Renal cortex interstitium (tissue), 15 donors: ENCODE measurements at places on chromosomes 16 and 17. TPM values are rescaled to one million over a fixed set of nuclear protein-coding genes. Genes with fewer than 3 reads are reported as not detected.

DNA sequence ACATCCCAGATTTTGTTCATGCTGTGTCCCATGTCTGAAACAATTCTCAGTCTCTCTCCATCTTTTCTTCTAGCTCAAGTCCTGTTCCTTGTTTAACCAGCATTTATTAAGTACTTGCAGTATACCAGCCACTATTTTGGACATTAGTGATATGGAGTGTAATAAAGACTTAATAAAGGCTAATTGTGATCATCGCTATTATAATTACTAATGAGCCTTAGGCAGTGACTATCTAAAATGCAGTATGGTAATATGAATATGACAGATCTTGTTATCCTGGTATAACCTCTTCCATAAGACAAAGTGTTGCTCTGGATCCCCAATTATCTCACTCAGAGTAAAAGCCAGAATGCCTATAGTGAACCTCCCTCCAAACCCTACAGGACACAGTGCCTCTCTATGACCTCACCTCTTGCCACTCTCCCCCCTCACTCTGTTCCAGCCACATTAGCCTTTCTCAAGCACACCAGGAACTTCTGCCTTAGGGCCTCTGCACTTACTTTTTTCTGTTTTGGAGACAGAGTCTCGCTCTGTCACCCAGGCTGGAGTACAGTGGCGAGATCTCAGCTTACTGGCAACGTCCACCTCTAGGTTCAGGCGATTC, 1.8 kb upstream of the FLOT2 start:
- DNase-seq = no peak

DNA sequence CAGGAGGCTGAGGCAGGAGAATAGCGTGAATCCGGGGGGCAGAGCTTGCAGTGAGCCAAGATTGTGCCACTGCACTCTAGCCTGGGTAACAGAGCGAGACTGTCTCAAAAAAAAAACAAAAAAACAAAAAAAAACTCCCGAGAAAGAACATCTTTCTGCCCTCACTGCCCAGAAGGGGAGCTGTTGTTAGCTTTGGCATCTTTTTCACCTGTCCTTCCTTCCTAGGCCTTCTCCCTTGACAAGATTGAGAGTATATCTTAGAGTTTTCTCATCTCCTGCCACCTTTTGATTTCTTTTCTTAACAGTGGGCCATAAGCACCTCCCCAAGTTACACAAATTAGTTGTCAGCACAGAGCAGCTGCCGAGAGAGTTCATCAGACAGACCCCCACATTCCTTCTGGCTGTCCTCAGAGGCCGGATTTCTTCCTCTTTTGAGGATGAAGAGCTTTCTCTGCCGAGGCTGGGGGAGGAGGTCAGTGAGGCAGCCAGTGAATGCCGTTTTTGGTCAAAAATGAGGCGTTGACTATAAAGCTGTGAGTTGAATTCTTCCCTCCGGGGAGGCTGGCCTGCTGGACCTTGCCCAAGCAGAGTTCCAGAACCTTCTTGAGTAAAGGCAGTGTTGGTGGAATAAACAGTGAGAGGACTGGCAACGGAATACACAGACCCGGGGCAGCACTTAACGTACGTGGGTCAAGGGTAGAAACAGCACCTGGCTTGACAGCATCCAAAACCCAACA, 127.0 kb downstream of the ABCC6 start:
- DNase-seq = no peak

- no peak for DNase-seq
These were observed 540.1 kb upstream of the PSMD7 start for GRCh38 chr16:73756289-73757178.

DNA sequence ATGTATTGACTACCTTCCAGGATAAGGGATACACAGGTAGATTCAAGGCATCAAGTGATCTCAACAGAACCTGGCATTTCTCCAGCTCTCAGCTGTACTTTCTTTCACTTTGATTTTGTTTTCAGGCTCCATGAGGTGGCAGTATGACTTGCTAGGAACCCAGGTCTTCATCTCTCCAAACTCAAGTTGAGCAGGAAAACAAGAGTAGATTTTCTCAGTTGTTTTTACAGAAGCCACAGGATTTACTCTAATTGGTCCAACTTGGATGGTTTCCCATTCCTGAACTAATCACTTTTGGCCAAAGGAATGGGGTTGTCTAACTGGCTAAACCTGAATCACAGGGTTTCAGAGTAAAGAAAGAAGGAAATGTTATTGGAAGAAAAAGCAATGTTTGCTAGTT, 146.6 kb downstream of the TRIM37 start:
- DNase-seq = no peak

DNA sequence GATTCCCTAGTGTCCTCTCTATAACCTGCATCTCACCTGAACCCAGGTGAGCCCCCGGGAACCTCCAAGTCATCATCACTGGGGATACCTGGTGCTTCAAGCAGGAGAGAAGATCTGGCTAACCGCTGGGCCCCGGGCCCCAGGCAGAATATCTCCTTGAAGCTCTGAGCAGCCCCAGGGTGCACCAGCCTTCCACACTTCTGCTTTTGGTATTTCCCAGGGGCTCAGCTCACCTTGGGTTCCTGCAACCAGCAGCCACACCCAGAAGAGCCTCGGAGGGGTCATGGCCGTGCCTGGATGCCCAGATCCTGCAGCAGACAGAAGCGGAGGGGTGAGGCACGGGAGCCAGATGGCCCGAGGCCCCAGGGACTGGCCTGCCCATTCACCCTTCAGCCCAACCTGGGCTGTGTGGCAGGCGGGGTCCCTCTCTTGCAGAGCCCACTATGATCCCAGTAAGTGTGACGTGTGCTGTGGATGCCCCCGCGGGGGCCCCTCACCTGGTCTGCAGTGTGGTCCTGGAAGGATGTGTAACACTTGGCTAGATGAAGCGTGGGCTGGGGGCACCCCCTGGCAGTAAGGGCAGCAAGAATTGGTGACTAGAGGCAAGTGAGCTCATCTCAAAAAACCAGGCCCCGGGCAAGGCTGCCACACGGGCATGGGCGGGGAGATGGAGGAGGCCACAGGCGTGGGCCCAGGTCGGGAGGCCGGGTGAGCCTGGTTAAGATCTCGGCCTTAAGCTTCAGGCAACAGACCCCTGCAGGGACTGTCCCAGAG, 2.6 kb downstream of the LGALS3BP start:
- no peak for DNase-seq

DNA sequence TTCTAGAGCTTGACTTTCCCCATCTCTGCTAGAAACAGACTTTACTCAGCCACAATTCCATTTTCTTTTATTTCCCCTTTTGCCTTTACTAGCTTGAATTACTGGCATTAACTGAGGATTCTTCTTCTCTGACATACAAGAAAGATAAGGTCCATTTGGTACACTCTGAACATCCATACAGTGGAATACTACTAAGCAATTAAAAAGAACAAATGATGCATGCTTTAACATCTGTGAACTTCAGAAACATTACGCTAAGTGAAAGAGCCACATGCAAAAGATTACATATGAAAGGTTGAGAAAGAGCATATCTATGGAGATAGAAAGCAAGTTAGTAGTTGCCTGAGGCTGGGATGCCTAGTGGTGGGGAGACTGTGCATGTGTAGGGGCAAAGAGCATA, 130.9 kb downstream of the PPM1E start:
- DNase-seq = no peak

- no peak for DNase-seq
These were observed 24.8 kb upstream of the ASGR2 start for GRCh38 chr17:7139400-7139799.

DNA sequence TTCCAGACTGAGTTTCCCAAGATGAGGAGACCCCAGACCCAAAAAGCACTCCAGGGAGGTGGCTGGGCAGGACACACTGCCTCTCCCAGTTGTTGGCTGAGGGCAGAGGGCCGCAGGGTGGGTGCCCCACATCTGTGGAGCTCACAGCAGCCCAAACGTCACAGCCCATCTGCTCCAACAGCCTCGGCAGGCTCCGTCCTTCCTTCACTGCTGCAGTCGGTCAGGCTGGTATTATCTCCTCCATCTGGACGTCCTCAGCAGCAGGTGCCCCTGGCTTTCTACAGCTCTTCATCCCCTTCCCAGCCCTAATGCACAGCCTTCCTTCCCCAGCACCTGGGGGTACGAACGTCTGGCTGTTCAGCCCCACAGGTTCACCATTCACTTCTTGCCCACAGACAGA, 55.2 kb downstream of the PRMT7 start:
- no peak for DNase-seq

DNA sequence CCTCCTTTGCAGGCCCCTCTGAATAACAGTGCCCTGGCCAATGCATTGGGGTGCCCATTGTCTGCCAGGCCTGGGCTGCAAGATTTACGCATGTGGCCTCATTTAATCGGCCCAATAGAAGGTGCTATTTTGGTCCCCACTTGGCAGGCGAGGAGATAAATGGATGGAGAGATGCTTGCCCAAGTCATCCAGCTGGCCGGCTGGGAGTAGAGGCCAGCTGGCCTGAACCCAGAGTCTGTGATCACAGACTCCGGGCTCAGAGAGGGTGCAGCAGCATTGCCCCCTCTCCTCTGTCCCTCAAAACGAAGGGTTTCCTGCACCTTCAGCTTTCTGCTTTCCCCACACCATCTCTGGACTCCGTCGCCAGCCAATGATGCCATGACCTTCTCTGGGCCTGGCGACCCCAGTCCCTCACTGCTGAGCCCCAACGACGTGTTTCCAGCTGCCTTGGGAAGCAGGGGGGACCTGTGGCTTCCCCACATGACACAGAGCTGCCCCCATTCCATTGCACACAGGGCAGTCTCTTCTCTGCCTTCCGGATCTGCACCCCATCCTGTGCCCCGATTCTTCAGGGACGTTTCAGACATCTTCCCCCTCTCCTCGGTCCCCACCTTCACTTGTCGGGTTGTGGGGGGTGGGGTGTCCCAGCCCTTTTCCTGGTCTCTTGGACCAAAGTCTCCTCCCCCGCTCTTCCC, 3.5 kb upstream of the ADGRG1 start:
- DNase-seq = no peak

GRCh38 chr16:5837007-5837670, 739.5 kb upstream of the EEF2KMT start:
- no peak for DNase-seq

GRCh38 chr16:1155353-1156054, 2.6 kb downstream of the CACNA1H start:
- no peak for DNase-seq

GRCh38 chr16:54164789-54165173, 121.8 kb downstream of the IRX3 start:
- no peak for DNase-seq

- DNase-seq = no peak
These were observed 79.7 kb upstream of the BRD7 start for GRCh38 chr16:50448522-50448921.

DNA sequence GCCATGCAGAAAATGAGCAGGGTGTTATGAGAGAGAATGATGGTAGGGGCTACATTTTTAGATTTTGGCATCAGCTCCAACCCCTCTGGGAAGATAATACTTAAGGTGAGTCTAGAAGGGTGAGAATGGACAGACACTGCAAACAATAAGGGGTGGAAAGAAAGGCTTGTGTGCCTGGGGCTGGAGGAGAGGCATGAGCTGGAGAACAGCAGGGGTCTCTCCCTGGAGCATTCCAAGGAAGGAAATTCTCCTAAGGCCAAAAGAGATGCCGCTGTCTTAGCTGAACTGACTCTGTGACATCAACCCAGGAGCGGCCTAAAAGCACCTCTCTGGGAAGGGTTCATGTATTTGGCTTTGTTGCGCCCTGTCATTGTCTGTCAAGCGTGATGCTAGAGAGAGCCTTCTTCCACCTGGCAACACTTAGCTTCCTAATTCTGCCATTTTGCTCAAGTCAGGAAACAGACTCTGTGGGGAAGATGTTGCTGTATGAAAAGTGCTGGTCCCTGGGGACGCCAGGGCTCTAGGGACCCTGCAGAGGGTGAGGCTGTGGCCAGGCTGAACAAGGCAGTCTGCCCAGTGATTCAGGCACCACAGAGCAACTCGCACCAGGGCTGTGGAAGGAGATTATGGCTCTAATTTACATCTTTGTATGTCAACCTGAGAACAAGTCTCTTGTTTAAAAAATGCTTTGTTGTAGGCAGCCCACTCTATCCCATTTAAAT, 225.7 kb downstream of the CBLN1 start:
- DNase-seq = no peak

GRCh38 chr16:53848950-53849349, 145.0 kb downstream of the FTO start:
- no peak for DNase-seq

- DNase-seq = no peak
These were observed 335.7 kb downstream of the GRIN2A start for GRCh38 chr16:9846362-9847099.

DNA sequence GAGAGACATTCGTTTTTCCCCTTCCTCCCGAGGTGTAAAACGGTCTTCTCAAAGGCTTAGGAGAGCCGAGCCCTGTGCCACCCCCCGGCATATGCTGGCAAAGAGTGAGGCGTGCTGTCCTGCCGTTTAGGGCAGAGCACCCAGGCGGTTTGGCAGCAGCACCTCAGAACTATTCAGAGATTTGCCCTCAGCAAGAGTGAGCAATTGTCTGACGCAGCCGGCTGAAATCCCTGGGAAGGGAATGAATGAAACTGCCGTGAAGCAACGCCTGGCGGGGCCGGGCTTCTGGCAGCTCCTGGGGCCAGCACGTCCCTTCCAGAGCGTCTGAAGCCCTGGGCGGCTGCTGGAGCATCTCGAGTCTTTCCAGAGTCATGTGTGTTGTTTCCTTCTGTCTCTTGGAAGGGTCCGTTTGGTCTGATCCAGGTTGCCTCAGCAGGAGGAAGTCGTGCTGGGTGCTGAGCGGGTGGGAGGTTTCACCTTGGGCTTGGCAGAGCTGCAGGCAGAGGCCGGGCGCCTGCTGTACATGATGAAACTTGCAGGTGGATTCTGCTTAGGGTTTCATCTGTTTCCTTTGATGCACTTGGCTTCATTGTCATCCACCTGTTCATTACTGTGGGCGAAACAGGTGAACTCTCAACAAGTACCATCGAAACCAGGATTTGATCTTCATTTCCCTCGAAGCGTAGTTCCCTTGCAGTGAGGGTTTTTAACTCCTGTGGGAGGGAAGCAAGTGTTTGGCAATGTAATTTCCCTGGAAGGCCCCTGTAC, 35.4 kb downstream of the TBCD start:
- DNase-seq = no peak

GRCh38 chr17:82933911-82934310, 94.1 kb upstream of the ZNF750 start:
- DNase-seq = no peak

- DNase-seq = no peak
These were observed 14.2 kb downstream of the SAMD14 start for GRCh38 chr17:50115756-50116155.

GRCh38 chr17:79340333-79341221, 266.0 kb downstream of the ENGASE start:
- DNase-seq = no peak

DNA sequence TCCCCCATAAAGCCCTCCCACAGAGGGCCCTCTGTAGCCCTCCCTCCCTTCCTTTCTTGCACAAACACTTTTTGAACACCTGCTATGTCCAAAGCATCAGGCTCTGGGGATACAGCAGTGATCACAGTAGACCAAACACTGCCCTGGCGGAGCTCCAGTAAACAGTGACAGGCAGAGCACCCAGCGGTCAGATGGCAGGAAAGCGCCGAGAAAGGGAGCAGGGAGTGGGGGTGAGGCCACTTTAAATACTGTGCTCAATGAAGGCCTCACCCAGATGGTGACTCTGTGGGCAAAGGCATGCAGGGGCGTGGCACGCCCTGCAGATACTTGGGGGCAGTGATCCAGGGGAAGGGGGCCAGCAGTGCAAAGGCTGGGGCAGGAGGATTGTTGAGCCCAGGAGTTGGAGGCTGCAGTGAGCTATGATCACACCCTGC, 7.6 kb downstream of the PRR29 start:
- no peak for DNase-seq

The G6PC1 gene
- 9.6 TPM for polyA plus RNA-seq

The KREMEN2 gene
- polyA plus RNA-seq = 1.3 TPM

The KRTAP2-1 gene
- not detected for polyA plus RNA-seq

The CYLD gene
- 23.0 TPM for polyA plus RNA-seq

The HNF1B gene
- polyA plus RNA-seq = 120 TPM

The WRAP53 gene
- polyA plus RNA-seq = 15.3 TPM

The TERB1 gene
- polyA plus RNA-seq = not detected

The PTX4 gene
- polyA plus RNA-seq = not detected

The CCT6B gene
- 4.9 TPM for polyA plus RNA-seq
